ENCODE measurements at places on chromosomes 4 and X. TPM values are rescaled to one million over a fixed set of nuclear protein-coding genes. Genes with fewer than 3 reads are reported as not detected.

The POU3F4 gene
- total RNA-seq: not detected

- no peak for DNase-seq
These were observed 890.4 kb downstream of the SH3BGRL start for GRCh38 chrX:82092307-82092706.

DNA sequence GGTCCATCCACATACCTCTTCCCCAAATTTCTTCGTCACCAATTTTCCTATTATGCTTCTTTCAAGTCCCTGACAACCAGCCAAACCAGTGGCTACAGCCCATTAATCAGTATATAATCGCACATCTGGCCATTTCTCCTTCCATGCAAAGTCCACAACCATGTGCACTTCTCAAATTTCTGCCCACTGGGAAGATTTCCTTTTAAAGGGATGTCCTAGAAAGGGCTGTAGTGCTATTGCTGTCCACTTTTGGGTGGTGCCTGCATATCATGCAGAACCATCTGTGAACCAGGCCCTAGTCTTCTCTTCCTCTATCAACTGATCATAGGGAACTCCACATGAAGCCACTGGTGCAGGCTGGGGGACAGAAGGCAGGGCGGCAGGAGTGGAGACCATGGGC lies 55.2 kb upstream of the MID1IP1 start:
- no peak for DNase-seq

DNA sequence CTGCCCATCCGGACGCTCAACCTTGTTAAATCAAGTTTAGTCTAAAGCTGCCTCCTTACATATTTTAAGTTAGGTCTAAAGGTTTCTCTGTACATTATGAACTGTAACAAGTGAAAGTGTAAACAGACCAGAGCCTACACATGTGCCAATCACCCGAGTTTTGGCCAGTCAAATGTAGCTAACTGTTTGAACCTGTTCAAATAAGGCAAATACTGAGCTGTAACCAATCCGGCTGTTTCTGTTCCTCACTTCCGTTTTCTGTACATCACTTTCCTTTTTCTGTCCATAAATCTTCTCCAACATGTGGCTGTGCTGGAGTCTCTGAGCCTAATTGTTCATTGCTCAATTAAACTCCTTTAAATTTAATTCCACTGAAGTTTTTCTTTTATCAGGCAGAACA lies 113.3 kb upstream of the SHISA3 start:
- DNase-seq: no peak

DNA sequence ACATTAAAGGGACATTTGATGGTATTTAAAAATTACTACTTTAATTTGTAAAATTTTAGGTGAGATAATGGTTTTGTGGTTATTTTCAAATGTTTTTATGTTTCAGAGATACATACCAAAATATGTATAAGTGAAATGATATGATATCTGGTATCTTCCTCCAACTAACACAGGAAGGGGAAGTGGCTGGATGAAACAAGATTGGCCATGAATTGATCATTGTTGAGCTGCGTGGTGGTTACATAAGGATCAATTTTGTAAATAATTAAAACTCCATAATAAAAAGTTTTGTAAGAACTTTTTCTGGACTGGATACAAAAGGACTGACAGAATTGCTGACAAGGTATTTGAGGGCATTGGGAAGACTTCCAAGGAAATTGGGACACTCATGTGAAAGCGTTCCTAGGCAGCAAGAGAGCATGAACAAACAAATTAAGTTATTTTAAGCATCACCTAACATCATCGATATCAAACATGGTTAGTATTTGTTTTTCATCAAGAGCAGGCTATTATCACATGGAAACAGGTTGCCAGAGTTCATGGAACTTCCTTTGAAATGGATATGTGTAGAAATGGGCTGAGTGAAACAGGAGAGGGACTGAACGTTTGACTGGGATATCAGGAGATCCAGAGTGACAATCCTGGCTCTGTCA lies 4.4 kb upstream of the PGM2 start:
- DNase-seq: no peak
